ENCODE measurements at places on chromosomes 6 and 20.

DNA sequence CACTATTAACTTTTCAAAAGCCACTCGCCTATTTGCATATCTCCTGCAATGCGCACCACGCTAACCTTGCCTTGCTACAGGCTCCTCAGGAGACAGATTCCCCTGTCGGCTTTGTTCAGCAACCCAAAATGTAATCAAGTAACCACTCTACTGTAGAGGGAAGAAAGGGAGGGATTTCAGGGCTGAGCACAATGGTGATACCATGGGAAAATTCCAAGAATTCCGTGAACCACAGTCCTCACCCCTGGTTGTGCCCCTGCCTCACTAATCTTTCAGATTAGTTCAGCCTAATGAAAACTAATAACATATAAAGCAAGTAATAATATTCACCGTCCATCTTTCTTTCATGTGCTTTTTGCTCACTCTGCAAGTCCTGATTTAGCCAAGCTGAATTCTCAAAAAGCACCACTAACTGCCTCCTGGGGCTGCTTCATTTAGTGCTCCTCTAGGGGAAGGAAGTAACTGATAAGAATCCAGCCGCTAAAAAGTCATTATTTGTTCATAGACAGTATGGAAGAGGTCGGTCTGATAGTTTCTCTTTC, 6.6 kb downstream of the CITED2 start:
- peak; percentile 56 for DNase-seq

DNA sequence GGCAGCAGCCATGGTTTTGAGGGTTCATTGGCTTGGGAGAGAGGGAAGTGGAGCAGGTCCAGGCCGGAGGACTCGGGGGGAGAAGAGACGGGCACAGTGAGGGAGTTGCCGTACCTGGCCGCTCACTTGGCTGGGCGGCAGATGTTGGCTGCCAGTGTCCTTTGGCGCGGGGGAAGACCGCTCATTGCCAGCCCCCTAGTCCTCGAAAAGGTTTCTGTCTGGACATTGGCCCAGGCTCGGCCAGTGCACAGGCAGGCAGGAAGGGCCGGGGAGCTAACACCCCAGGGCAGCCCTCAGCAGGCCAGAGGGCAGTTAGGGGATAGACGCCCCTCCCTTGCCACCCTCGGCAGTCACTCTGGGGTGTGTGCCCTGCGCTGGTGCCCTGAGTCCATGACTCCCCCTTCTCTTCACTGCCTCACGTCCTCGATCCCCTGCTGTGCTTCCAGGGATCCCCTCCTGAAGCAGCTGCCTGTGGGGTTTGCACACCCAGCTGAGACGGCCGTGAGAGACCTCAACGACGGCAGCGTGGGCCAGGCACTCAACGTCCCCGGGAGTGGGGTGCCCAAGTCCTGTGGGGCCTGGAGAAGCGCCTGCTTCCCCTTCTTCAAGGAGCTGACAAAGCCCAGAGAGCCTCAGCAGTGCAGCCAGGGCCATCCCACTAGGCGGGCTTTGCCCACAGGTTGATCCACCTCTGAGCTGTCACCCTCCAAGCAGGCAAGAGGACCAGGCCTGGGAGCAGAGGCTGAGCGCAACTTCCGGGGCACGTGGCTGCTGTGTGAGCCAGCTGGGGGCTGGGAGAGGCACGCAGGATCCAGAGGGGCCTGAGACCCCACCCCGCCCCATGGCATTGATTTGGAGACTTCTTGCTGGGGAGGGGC, 20.4 kb downstream of the RBM38 start:
- no peak for DNase-seq

- DNase-seq: peak; percentile 40
Observed at GRCh38 chr6:11258260-11259237, 26.1 kb upstream of the NEDD9 start.

GRCh38 chr6:8392569-8392968, 42.8 kb downstream of the SLC35B3 start:
- peak; percentile 51 for DNase-seq

- peak; percentile 70 for DNase-seq
Observed at GRCh38 chr20:62624719-62625453, 17.4 kb upstream of the SLCO4A1 start.

- DNase-seq: no peak
Observed at GRCh38 chr20:19497064-19497463, 261.0 kb upstream of the RIN2 start.

- DNase-seq: no peak
Observed at GRCh38 chr6:82910395-82910794, 155.2 kb downstream of the UBE3D start.

GRCh38 chr6:68447112-68447511, 188.0 kb upstream of the ADGRB3 start:
- no peak for DNase-seq

DNA sequence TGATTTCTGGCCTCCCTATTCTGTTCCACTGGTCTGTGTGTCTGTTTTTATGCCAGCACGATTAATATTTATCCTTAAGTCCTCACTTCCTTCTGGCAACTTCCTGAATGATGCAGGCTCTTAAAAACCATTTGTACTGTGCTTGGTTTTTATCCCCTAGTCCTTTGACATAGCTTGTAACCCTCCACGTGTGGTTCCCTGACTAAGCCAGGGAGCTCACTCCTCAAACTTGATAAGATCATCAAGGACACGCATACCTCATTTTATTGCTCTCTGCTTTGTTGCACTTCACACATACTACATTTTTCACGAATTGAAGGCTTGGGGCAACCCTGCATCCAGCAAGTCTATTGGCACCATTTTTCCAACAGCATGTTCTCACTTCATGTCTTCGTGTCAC, 166.4 kb upstream of the UST start:
- no peak for DNase-seq

- DNase-seq: no peak
Observed at GRCh38 chr20:17488916-17489600, 42.1 kb downstream of the BFSP1 start.

- DNase-seq: no peak
Observed at GRCh38 chr6:122154155-122154554, 245.3 kb upstream of the HSF2 start.

GRCh38 chr6:143619824-143620401, 57.9 kb upstream of the PHACTR2 start:
- DNase-seq: no peak

DNA sequence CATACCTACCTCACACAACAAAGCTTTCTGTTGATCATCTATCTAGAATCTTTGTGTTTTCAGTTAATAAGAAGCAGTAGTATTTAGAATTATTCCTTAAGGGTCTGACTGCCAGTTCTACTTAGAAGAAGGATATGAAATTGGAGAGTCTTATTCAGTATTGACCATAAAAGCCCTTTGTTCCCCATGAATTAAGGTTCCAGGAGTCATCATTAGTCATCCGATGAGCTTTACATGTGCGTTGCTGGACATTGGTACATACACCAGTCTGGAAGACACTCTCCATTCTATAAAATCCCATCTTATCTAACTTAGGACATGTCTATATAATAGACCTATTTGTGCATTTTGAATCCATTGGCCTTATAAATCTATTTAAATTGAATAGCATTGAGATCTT, 34.4 kb upstream of the RNF217 start:
- DNase-seq: no peak

DNA sequence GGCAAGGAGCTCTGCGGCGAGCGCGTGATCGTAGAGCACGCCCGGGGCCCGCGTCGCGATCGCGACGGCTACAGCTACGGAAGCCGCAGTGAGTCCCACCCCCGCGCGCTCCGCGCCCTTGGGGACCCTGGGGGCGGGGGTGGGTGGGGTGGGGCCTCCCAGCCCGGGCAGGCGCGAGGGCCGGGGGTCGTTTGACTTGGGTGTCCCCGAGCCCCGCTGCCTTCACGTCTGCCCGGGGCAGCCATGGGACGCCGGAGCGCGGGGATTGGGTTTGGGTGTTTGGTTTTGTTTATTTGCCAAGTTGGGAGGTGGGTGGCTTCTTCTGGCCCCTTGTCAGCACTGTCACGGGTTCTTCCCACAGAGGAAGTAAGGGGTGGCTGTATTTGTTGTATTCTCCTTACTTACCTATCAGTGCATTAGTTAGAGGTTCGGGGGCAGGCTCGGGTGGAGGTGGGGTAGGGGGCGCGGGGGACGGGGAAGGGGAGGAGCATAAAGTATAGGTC, 777 bp downstream of the SRSF6 start:
- DNase-seq: no peak

All from KBM-7 (cell line).